ENCODE measurements at places on chromosomes 13 and 19.

DNA sequence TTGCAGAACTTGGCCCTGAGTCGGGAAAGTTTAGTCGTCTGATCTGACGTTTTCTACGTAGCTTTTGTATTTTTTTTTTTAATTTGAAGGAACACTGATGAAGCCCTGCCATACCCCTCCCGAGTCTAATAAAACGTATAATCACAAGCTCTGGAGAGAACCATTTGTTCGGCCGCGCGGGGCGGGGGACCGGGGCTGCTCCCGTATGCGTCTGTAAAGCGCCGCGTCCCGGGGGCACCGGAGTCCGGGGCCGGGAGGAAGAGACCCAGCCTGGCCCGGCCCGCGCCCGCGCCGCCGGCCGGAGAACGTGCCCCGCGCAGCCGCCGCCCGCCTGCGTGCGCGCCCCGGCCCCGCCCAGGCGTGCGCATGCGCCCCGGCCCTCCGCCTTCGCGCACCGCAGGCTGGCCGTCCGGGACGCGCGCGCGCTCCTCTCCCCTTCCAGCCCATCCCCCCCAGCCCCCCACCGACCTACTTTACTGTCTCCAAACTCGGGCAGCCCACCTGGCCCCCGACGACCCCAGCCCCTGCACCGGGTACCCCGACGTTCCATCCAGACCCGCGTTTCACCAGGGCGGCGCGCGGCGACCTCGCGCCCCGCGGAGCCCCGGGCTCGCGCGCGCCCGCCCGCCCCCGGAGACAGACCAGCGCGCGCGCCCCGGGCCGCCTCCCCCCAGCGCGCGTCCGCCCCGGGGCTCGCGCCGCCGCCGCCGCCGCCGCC lies 785 bp upstream of the USF2 start:
- peaks cover 13% of the 10 kb centered on the region for H3K4me1 ChIP-seq
- H3K27me3 ChIP-seq = no peaks in the 10 kb centered on the region
- peaks cover 30% of the 10 kb centered on the region for H3K36me3 ChIP-seq
- H3K27ac ChIP-seq = peak overlapping the region; percentile 80

GRCh38 chr13:109819874-109820273 lies 33.5 kb upstream of the IRS2 start:
- no peak overlapping the region for H3K4me3 ChIP-seq
- no peaks in the 10 kb centered on the region for H3K4me1 ChIP-seq
- no peak overlapping the region for H3K27ac ChIP-seq
- no peaks in the 10 kb centered on the region for H3K36me3 ChIP-seq
- DNase-seq = no peak
- no peaks in the 10 kb centered on the region for H3K27me3 ChIP-seq

- no peak for DNase-seq
- H3K4me3 ChIP-seq = no peak overlapping the region
- no peaks in the 10 kb centered on the region for H3K36me3 ChIP-seq
These were observed 112.3 kb downstream of the MIPEP start for GRCh38 chr13:23776698-23777574.

DNA sequence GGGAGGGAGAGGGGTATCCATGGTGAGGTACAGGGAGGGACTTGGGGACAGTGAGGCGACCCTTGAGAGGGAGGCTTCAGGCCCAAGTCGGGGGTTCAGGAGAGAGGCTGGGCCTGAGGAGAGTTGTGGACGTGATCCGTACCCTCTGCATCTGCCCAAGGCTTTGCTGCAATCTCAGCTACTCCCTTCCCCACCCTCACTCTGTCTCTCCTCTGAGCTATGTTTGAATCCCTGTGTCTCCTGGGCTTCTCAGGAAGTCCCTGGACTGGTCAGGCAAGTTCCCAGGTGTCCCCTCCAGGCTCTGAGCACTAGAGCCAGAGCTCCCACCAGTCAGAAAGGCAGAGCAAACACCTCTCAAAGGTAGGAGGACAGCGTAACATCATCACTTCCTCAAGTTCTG lies 1.8 kb downstream of the LIN37 start:
- DNase-seq = no peak
- H3K4me3 ChIP-seq = no peak overlapping the region
- no peak overlapping the region for H3K27ac ChIP-seq

DNA sequence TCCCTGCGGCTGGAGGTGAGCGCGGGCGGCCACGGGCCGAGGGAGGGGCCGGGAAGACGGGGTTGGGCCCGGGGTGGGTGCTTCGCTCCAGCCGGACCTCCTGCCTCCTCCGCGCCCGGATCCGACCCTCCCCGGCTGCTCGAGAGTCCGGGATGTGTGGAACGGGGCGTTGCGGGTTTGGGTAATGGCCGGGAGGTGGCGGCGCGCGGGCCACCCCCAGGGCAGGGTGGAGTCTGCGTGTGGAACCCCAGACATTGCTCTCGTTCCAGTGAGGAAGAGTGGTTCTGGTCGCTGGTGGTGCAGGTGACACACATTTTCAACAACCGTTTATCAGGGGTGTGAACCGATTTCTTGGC lies 38.8 kb downstream of the ARHGEF7 start:
- no peaks in the 10 kb centered on the region for H3K27me3 ChIP-seq
- H3K36me3 ChIP-seq = no peaks in the 10 kb centered on the region
- peak overlapping the region; percentile 81 for H3K27ac ChIP-seq
- peaks cover 15% of the 10 kb centered on the region for H3K4me1 ChIP-seq

GRCh38 chr13:45104261-45104660 lies 16.0 kb upstream of the GTF2F2 start:
- no peak overlapping the region for H3K4me3 ChIP-seq
- no peaks in the 10 kb centered on the region for H3K36me3 ChIP-seq
- no peak overlapping the region for H3K27ac ChIP-seq
- DNase-seq = no peak
- H3K27me3 ChIP-seq = no peaks in the 10 kb centered on the region

- no peaks in the 10 kb centered on the region for H3K27me3 ChIP-seq
- H3K4me3 ChIP-seq = no peak overlapping the region
- no peaks in the 10 kb centered on the region for H3K36me3 ChIP-seq
- H3K4me1 ChIP-seq = peaks cover 11% of the 10 kb centered on the region
- no peak for DNase-seq
These were observed 32.5 kb downstream of the MCF2L start for GRCh38 chr13:113001241-113002140.

Data from effector memory CD4-positive, alpha-beta T cell (primary cell).